COR-L47 (cell line): ENCODE measurements at places on chromosomes 4 and X.

- no peak for DNase-seq
Measured at GRCh38 chr4:17332478-17332877, 179.4 kb downstream of the QDPR start.

GRCh38 chr4:182306792-182307507, 63.7 kb downstream of the TENM3 start:
- DNase-seq, result peak; percentile 30

DNA sequence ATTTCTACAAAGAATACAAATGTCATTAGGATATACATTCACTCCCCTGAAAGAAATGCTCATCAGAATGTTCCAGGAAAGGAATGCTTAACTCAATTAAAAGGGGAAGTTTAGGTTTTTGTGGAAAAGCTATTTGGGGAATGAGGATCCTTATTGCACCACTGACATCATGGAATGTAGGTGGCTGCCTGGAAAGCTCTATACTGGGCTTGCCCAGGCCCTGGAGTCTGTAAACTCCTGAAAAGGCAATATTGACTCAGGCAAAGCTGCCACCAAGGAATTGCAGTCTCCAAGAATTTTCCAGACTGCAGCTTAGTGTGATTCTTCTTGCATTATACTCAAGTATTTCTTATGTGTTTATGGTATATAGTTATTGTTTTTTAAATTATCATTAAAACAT, 15.7 kb downstream of the DAPP1 start:
- DNase-seq, result no peak

GRCh38 chr4:3873408-3874027, 107.3 kb downstream of the ADRA2C start:
- DNase-seq, result no peak

- peak; percentile 97 for DNase-seq
Measured at GRCh38 chr4:80259012-80259411, 7.5 kb upstream of the FGF5 start.

DNA sequence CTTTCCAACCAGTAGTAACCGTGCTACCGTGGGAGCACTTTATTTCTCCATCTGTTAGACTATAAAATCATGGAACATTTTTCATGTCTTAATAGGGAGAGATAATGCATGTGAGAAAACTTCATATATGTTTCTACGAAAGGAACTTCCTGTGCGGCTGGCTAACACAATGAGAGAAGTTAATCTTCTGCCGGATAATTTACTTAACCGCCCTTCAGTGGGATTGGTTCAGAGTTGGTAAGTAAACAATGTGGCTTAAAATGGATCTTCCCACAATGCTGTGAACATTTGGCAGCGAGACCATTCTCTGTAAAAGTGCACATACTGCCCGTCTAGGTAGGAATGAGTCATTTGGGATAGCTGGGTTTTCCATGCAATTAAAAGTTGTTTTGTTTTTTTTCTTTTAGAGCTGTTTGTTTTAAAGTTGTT, 29.6 kb downstream of the PDK3 start:
- DNase-seq, result peak; percentile 50

DNA sequence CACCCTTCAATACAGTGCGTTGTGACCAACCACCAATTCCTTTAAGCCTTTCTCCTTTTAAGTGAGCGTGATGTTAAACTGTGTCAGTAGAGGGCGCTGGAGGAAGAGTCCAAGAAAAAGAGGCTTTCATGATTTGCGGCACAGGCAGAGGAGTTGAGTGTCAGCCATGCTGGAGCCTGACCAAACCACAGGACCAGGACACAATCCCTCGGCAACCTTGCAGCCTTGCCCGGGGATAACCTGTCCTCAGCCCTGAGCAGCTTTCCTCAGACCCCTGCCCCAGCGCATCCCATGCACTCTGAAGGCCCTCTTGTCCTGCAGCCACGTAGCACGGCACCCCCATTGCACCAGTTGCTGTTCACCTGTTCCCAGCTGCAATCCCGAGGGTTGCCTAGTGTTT, 53.5 kb upstream of the SMIM31 start:
- DNase-seq, result peak; percentile 23

DNA sequence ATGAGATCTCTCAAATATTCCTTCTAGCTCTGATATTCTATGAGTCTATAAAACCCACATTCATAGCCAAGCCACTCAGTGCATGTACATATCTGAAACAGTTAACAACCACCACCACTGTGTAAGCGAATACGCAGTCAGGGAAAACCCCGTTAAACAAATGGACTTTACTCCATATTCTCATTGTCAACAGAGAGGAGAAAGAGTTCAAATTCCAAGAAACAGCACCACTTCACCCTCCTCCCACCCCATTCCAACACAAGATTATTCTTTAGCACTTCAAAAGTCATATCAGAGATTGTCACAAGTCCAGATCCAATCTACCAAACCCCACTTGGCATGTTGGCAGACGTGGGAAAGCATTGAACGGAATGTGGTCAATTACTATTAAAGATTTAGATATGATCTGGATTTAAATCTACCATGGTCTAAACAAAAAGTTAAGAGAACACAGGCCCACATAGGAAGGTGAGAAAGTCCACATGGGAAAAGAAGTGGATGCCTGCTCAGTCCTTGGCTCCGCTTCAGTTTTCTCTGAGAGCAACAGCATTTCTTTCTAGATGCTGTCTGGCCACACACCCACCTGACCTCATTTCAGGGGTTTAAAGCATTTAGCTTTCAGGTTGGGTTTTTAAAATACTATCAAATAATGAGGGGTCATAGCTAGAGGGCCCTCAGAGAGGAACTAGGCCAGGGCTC, 39.8 kb upstream of the KLHL13 start:
- DNase-seq, result no peak

DNA sequence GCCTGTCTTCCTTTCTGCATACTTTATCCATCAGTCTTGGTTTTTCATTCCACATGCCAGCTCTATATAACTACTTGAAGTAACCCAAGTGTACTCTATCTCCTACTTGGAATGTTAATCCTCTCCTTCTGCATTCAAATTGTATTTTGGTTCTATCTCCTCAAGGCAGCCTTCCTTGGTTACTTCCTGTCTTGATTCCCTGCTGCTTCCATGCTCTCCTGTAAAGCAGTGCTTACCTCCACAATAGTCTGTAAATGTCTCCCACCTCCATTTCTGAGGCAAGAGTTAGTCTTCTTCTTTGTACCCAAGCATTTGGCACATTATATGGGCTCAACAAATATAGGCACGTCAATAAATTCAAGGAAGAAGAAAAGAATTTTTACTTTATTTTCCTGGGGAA, 298.4 kb downstream of the ARHGAP24 start:
- DNase-seq, result no peak

- no peak for DNase-seq
Measured at GRCh38 chr4:41656572-41657520, 91.7 kb downstream of the PHOX2B start.

DNA sequence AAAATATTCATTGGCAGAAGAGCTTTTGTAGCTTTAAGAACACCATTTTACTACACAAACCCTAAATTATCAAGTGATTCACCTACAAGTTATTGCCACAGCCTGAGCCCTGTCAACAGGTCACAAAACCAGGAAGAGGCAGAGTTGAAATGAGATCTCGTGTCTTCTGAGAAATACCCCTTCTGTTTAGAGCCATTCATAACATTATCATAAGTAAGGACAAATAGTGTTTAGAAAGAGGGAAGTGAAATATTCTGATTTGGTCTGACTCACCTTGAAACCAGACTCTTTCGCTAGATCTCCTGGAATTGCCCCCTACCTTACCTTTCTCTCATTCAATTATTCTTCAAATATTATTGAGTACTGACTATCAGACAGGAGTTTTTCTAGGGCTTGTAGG, 5.9 kb downstream of the ETDB start:
- no peak for DNase-seq

DNA sequence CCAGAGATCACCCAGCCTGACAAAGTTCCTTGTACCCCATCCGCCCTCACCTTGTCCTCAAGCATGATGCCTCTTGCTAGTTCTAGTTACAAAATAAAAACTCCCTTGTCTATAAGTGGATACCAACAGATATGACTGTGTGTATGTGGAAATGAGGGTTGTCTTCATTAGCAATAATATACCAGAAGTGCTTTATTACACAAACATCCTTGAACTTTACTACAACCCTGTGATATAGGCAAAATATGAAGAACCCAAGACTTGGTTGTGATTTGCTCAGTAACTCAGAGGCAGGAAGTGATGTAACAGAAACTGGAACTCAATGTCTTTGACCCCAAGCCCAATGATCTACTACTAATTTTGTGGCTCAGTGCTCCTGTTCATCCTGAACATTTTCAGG, 97.6 kb downstream of the AKAP4 start:
- no peak for DNase-seq

- no peak for DNase-seq
Measured at GRCh38 chrX:4239650-4240540, 526.4 kb upstream of the PRKX start.

DNA sequence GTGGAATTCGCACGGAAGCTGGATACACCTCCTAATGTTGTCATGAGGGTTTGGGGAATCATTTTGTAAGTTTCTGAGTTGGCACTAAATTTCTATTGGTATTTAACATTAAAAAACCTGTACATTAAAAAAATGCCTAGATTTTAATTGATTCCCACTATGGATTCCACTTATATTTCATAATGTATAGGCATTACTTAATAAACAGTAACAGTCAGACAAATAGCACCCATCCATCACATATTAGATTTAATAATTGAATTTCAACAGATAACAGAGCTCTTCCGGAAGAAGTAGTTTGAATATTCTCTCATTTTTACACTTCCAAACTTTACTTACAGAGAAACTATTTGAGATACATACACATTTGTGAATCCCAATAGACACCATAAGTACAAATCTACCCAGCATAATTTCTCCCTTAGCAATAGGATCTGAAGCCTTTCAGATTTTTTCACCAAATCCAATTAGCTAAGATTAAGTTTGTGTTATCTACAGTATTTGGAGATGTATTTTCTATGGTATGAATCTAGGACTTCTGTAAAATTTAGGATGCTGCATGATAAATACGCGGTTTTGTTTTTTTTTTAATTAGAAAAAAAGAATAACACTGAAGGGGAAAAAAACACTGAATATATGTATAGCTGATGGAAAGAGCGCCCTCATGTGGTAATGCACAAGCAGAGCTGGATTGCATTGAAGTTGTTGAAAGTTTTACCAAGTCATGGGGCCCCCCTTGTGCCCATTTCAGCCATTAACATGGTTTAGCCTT, 12.2 kb upstream of the ODAM start:
- DNase-seq, result peak; percentile 53

DNA sequence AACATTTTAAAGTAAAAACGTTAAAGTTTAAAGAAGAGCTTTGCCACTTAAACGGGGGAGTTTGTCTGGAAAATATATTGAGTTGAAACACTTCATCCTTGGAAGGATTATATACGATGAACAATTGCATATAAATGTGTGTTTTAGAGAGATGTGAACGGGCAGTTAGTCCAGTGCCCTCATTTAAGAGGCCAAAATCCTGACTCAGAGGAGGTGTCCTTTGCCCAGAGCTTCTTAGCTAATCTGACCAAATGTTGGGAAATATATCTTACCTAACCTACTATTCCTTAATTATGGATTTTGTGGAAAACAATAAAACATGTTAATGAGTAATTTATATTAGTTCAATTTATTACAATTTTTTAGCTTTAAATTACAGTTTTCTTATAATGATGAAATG, 327.2 kb upstream of the DIPK2B start:
- no peak for DNase-seq

GRCh38 chr4:147285751-147286150, 195.1 kb upstream of the EDNRA start:
- DNase-seq, result no peak

DNA sequence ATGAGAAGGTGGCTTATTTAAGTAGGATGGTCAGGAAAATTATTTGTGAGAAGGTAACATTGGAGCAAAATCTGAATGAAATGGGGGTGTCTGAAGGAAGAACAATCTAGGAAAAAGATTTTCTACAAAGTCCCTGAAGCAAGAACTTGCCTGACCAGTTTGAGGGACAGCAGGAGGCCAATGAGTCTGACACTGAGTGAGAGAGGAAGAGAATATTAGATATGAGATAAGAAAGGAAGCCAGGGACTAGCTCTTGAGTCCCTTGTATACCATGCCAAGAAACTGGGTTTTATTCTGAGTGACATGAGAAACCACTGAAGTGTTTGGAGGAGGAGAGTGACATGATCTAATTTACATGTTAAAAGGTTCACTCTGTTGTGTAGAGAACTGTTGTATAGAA, 1478.9 kb downstream of the RPA4 start:
- no peak for DNase-seq

- no peak for DNase-seq
Measured at GRCh38 chr4:48421101-48421500, 62.0 kb upstream of the SLC10A4 start.

DNA sequence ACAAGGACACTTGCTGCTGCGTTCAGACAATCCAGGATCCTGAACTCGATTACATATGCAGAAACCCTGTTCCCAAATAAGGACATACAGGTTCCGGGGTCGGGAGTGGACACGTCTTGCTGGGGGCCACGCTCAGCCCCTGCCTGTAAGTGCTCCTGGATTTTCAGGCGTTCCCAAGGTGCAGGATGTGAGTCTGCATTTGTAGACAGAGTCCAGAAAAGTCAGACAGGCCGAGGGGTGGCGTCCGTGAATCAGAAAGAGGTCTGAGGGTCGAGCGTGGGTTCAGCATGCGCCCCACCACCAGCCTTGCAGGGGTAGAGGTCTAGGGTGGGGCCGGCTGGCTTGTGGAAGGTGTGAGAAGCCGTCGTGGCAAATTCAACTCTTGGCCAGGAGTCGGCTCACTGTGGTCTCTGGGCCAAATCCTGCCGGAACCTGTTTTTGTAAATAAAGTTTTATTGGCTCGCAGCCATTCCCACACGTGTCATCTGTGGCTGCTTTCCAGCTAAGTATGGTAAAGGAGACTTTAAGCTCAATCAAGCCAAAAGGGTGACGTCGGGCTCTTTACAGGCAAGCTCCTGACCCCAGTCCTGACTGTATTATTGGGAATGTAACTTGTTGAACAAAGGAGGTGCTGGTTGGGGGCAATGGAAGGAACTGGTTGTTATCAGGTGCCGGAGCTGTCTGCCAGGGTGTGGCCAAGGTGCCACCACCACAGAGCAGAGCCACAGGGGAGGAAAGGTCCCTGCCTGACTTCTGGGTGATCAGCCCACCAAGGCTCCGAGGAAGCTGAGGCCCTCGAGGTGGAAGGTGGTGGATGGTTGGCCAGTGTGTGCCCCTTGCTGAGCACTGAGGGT, 7.4 kb downstream of the DOK7 start:
- peak; percentile 24 for DNase-seq

- DNase-seq, result no peak
Measured at GRCh38 chr4:137641544-137641943, 109.2 kb upstream of the PCDH18 start.

DNA sequence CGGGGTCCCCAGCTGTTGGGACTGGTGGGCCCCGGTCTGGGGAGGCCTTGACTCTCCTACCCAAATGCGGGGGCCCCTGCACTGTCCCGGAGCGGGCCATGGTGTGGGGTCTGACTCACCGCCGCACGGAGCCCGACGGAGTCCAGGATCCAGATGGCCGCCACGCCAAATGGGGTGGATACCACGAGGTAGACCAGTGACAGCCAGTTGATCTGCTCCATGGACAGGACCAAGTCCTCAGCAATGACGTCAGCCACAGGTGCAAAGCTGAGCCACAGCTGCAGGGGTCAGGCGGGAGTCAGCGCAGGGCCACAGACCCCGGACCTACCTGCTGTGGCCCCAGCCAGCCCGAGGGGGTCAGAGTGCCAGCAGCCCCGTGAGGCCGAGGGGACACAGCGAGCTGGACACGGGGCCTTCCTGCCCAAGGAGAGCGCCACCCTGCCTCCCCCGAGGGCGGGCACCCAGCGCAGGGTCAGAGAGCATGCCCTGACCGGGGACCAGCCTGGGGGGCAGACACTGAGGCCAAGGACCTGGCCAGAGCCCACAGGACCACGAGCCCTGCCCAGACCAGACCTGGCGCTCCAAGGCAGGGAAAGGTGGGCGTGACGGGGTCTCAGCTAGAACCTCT, 2.4 kb downstream of the SLC49A3 start:
- no peak for DNase-seq

GRCh38 chr4:82381661-82382296, 8.0 kb upstream of the HNRNPD start:
- DNase-seq, result no peak
